ENCODE measurements at places on chromosomes 2 and 18.

- DNase-seq = no peak
Measured at GRCh38 chr2:78218066-78218465, 695.9 kb upstream of the LRRTM4 start.

GRCh38 chr18:58793361-58793760, 71.3 kb upstream of the ZNF532 start:
- DNase-seq = no peak

DNA sequence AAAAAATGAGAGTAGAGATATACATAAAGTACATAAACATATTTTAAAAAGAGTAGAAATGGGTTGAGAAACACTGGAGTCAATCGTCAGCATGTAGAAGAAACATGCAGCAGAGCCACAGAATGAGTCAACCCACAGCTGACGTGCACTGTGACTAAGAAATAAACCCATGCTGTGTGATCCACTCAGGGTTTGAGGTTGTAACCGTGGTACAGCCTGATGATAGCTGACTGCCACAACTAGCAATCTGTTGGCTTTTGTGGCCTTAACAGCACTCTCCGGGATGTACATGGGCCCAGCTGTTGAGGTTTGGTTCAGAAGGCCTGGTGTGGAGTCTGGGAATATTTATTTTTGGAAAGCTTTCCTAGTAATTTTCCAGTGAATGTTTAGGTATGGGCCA, 554.4 kb upstream of the MEX3C start:
- no peak for DNase-seq

- DNase-seq = no peak
Measured at GRCh38 chr2:99727199-99727598, 237.4 kb upstream of the REV1 start.

GRCh38 chr2:232621186-232621585, 12.2 kb upstream of the EFHD1 start:
- no peak for DNase-seq

GRCh38 chr2:48276626-48277025, 253.3 kb upstream of the STON1 start:
- DNase-seq = no peak

- no peak for DNase-seq
Measured at GRCh38 chr2:113028112-113028511, 22.9 kb downstream of the IL36A start.

DNA sequence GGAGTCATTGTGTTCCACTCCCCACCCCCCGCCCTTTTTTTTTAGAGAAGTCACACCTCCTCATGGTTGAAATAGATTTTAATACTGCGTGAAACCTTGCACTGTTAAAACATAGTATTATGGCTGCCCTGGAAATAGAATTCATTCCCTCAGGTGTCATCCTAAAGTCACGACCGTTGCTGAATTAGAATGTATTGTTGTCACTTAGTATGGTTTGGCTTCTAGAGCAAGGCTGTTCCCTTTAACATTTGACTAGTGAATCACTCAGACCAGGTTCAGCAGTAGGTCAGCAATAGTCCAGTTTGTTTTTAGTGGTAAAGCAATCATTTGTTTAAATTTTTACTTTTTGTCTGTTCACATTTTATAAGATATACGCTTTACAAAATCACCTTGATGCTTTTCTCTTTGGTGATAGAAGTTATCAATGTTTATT, 1.2 kb downstream of the BABAM2 start:
- DNase-seq = no peak

- no peak for DNase-seq
Measured at GRCh38 chr18:79875531-79875919, 75.9 kb downstream of the SLC66A2 start.

DNA sequence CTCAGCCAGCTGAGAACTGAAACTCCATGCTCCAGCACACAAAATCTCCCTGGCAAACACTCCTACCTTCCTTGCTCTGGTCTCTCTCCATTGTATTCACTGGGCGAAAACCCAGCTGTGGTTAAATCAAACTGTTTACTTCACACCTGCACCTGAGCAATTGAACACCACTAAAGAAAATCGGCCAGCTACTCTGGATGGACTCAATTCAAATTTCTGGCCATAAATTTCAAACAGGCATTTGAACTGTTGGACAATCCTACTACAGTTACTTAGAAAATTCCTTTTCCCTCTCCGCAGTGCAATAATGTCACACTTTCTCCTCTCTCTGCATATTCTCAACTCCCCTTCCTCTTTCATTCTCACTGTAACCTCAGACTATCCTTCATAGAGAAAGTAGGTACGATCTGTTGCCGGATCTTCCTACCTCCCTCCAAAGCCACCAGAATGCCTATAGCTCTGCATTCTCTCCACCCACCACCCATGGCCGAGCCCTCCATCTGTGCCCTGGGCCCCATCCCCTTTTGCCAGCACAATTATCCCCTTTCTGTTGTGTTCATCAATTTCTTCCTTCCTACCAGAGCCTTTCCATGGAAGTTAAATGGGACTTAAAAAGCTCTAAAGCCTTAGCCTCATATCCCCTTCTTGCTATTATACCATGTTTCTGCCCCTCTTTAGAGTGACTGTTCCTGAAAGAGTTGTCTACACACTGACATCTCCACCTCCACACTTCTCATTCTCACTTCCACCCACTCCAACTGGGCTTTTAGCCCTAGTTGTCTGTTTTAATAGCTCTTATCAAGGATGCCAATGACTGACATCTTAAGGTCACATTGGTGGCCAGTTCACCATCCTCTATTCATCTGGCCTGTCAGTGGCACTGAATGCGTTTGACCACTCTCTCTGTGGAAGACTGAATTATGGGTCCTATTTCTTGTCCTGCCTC, 127.5 kb upstream of the SLC1A4 start:
- no peak for DNase-seq

GRCh38 chr18:60508108-60508507, 135.5 kb upstream of the MC4R start:
- DNase-seq = no peak

GRCh38 chr2:30239308-30239985, 8.1 kb downstream of the LBH start:
- no peak for DNase-seq

GRCh38 chr2:172710584-172711047, 25.0 kb upstream of the RAPGEF4 start:
- no peak for DNase-seq

DNA sequence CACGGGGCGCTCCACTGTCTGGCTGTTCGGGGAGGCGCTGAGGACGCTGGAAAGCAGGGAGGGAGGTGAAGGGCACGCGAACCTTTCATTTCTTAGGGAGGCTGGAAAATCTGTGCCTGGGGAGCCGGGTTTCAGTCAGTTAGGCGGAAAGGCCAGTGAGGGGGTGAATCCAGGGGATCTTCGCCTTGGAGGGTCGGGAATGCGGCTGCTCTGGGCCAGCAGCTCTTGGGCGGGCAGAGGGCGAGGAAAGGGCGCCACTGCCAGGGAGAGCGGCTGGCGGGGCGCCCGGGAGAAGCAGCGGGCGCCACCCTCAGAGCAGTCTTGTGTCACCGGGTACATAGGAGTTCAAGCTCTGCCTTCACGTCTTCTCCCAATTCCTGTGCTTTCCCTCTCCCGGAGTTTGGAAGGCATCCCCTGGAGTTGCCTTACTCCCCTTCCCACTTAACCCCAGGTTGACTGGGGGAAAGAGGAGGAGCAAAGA, 1.4 kb downstream of the CCDC85A start:
- DNase-seq = no peak

DNA sequence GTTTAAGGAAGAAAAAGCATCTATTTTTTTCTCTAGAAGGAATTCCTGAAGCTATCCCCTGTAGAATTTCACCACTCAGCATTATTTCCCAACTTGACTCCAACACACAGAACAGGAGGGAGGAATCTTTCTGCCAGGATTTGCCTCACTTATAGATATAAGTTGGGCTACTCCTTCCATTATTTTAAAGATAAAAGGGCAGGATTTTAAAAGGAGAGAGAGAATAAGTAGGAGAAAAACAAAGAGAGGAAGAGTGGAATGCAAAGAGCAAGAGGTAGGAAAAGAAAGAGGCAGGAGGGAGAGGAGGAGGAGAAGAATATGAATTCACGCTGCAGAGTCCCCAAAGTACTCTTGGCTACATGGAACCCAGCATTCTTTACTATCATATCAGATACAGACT, 182.5 kb downstream of the TCF4 start:
- no peak for DNase-seq

DNA sequence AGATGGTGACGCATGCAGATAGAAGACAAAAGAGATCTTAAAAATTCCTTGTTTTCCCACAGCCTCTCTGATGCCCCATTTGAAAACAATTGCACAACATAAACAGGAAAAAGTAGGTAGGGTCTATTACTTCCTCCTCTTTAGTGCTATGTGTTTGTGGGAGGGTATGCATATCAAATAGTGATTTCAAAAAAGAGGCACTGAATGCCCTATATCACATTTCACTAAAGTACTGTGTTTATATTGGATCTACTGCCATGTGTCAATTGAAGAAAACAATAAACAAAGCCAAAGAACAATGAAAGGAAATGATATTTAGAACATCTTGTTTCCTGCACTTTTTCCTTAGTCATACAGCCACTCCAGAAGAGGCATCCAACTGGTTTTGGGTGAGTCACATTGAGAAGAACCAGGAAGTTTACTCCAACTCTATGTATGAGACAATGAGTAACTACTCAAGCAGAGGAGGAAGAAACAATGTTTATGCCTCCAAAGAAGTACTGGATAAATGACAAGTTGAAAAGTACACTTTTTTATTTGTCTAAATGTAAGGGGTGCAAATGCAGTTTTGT, 583.6 kb downstream of the FBXO15 start:
- DNase-seq = no peak

DNA sequence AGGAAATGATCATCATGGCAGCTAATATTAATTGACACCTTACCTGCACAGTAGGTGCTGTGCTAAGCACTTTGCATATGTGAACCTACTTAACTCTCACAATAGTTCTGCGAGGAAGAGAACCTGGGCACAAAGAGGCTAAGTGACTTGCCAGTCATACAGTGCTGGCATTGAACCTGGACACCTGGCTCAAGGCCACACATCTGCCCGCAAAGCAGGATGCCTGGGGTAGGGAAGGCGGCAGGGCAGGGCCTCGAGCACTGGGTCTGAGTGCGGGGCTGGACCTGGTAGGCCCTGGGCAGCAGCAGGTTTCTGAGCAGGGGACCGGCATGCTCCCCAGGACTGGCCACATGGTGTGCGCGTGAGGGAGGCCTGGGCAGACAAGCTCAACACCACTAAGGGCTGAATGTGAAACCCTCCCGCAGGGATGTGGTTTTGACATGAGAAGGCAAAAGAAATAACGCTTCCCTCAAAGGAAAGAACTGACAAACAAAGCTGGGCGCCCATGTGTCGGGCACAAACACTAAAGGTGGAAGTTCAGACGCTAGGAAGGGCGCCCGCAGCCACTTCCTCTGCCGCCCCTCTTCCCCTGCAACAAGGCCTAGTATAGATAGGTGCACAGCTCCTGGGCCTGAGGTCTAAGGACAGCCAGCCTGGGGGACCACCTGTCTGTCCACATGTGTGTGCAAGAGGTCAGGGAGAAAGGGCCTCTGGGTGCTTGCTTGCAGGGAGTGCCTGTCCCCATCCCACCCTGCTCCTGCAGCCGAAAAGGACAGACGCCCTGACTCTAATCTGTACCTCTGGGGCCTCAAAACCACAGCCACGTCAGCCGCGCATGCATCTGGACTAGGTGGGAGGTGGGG, 92.5 kb downstream of the ZFP36L2 start:
- DNase-seq = no peak

GRCh38 chr2:203646266-203646864, 60.1 kb upstream of the CD28 start:
- no peak for DNase-seq

- no peak for DNase-seq
Measured at GRCh38 chr18:49723648-49724180, 89.6 kb downstream of the ACAA2 start.

DNA sequence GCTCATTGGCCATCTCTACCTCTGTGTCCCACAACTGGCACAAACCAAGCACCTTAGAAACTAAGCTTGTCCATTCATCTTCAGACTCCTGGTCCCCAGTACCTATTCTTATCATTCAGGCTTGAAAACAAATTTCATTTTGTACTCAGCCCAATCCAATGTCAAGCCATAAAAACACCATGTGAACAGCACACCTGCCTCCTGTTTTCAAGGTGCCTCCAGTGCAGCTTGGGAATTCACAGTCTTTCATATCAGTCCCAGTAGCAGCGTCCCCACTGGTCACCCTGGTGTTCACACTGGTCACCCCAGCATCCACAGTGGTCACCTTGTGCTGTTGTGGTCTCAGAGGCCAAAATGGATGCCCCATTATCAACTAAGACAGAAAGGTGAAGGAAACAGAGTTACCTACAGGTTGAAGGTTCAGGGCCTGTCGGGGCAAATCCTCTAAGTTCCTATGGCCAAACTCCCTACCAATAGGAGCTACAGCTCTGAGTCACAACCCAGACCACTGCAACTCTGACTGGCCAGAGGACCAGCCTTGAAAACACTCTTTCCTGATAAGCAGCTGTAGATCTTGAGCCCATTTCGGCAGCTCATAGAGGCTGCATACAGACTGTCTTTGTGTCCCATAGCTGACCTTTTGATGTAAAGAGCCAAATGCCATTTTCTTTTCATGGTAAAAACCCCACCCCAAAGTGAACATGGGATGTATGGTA, 259.5 kb upstream of the RAB12 start:
- no peak for DNase-seq

DNA sequence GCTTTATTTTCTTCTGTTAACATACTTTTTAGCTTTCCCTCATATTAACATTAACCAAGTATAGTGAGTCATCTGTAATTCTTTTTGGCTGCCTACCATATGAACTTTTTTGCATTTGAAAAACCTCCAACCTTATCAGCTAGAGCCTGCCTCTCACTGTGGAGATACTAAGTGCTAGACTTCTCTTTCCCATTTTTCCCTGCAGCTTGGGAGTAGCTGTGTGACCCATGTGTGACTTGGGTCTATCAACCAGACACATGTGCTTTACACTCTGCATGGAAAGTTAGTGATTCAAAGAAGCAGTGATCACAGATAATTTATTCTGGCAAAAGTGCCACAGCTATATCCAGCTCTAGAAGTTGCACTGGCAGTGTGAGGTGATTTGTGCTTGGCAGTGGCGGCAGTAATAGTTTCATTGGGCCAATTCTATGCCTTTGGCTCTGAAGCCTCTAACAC, 36.3 kb downstream of the PREPL start:
- no peak for DNase-seq

- DNase-seq = no peak
Measured at GRCh38 chr18:35201256-35201931, 39.4 kb upstream of the ZNF397 start.

- DNase-seq = no peak
Measured at GRCh38 chr2:21658907-21659477, 535.2 kb downstream of the TDRD15 start.

- no peak for DNase-seq
Measured at GRCh38 chr18:77078690-77079070, 53.9 kb downstream of the MBP start.

Measured in stimulated activated CD8-positive, alpha-beta memory T cell treated with anti-CD3 and anti-CD28 coated beads, Interleukin-7, amount 100 ng/mL, for 1 hour (primary cell).